ENCODE measurements at places on chromosomes 3 and 15.

DNA sequence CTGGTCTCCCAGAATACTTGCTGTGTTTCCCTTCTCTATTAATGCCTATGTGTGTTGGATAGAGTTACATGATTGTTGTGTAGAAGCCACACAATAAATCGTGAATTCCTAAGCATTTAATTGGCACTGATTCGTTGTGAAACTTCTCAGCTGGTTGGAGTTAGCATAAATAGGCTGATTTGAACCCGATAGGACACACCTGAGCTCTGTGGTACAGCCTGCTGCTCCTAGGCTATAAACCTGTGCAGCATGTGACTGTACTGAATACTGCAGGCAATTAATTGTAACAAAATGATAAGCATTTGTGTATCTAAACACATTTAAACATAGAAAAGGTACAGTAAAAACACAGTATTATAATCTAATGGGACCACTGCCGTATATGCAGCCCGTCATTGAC, 4.9 kb downstream of the ACAD11 start:
- no peak overlapping the region for H3K4me3 ChIP-seq
- no peaks in the 10 kb centered on the region for H3K27me3 ChIP-seq
- H3K4me1 ChIP-seq: no peaks in the 10 kb centered on the region

GRCh38 chr15:34335176-34336032, 2.2 kb downstream of the SLC12A6 start:
- DNase-seq: no peak
- no peak overlapping the region for H3K4me3 ChIP-seq
- no peaks in the 10 kb centered on the region for H3K36me3 ChIP-seq
- H3K4me1 ChIP-seq: peaks cover 4% of the 10 kb centered on the region

DNA sequence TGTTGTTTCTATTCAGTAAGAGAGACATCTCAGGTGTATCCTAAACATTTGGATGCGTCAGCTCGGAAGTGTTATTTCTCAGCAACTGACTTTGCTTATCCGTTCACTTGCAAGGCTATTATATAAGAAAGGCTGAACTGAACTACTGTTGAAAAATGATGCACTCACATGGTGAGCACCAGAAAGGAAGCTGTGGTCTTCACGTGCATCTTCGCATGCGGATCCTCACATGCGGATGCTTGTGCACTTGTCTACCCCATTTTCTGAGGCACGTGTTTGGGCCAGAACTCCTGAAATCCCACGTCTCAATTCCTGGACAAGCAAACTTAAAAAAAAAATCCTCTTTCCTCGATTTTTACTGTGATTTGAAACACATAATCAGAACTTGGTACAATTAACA, 63.2 kb downstream of the PDZRN3 start:
- no peaks in the 10 kb centered on the region for H3K27me3 ChIP-seq
- DNase-seq: no peak
- no peak overlapping the region for H3K4me3 ChIP-seq
- H3K4me1 ChIP-seq: peaks cover 14% of the 10 kb centered on the region
- H3K27ac ChIP-seq: no peak overlapping the region
- H3K36me3 ChIP-seq: no peaks in the 10 kb centered on the region

DNA sequence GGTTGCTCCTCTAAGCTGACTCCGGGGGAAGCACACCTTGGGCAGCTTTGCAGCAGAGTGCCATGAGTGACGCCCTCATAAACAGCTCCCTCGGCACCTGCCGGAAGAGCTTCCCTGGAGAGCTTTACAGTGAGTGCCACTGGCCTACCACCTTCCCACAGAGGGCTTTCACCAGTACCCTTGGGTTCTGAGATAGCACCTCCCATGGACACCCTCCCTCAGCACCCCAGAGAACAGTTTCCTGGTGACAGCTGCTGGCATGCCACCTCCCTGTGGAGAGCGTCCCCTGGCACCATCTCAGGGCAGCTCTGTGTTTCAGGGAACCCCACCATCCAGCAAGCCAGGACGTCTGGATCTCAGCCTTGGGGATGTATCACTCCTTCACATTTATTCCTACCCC, 49.1 kb downstream of the RUBCN start:
- H3K27me3 ChIP-seq: no peaks in the 10 kb centered on the region
- no peak overlapping the region for H3K4me3 ChIP-seq
- no peaks in the 10 kb centered on the region for H3K4me1 ChIP-seq

GRCh38 chr3:150314248-150315004, 93.7 kb upstream of the TSC22D2 start:
- H3K4me3 ChIP-seq: no peak overlapping the region
- peaks cover 5% of the 10 kb centered on the region for H3K27me3 ChIP-seq
- no peak for DNase-seq
- H3K4me1 ChIP-seq: no peaks in the 10 kb centered on the region
- no peak overlapping the region for H3K27ac ChIP-seq

- H3K4me3 ChIP-seq: peak overlapping the region; percentile 75
- H3K27me3 ChIP-seq: no peaks in the 10 kb centered on the region
- H3K4me1 ChIP-seq: peaks cover 6% of the 10 kb centered on the region
- peaks cover 11% of the 10 kb centered on the region for H3K36me3 ChIP-seq
Measured at GRCh38 chr15:82808634-82809041, 790 bp upstream of the WHAMM start.

DNA sequence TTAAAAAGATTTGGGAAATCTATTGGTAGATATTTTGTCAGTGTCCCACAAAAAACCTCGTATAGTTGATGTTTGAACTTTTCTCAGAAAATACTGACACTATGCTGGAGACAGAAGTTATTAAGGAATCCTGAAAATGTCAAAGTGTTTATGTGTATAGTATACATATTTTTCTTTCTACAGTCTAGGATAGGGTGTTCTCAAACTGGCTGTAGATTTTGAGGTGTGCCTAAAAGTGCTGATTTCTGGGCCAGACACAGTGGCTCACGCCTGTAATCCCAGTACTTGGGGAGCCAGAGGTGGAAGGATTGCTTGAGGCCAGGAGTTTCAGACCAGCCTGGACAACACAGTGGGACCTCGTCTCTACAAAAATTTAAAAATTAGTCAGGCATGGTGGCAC, 322.0 kb downstream of the NLGN1 start:
- no peaks in the 10 kb centered on the region for H3K4me1 ChIP-seq
- no peaks in the 10 kb centered on the region for H3K36me3 ChIP-seq
- no peak overlapping the region for H3K27ac ChIP-seq

- H3K4me3 ChIP-seq: no peak overlapping the region
- no peak overlapping the region for H3K27ac ChIP-seq
- no peak for DNase-seq
- no peaks in the 10 kb centered on the region for H3K27me3 ChIP-seq
- H3K4me1 ChIP-seq: no peaks in the 10 kb centered on the region
- H3K36me3 ChIP-seq: no peaks in the 10 kb centered on the region
Measured at GRCh38 chr3:27333843-27334242, 35.3 kb downstream of the NEK10 start.

DNA sequence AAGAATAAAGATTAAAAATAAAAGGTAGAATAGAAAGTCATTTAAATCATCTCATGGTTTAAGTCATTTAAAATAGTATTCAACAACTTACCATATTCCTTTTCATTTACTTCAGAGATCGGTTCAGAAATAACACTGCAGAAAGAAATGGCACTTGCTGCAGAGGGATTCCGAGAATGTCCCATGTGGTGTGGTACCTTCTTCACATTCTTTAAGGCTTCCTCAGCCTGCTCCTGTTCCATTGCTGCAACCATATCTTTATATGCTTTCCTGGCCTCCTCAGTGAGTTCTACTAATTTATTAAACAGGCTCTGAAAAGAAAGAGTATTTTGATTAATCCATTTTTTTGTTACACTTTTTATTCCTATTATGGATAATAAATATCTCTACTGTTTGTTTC, 32.6 kb upstream of the SHC4 start:
- H3K4me1 ChIP-seq: no peaks in the 10 kb centered on the region
- peaks cover 19% of the 10 kb centered on the region for H3K36me3 ChIP-seq
- no peak overlapping the region for H3K4me3 ChIP-seq
- no peaks in the 10 kb centered on the region for H3K27me3 ChIP-seq
- no peak for DNase-seq

- peaks cover 2% of the 10 kb centered on the region for H3K4me1 ChIP-seq
- no peak overlapping the region for H3K27ac ChIP-seq
- no peak overlapping the region for H3K4me3 ChIP-seq
- peaks cover 14% of the 10 kb centered on the region for H3K36me3 ChIP-seq
Measured at GRCh38 chr3:71011565-71012287, 571.8 kb downstream of the FOXP1 start.

- peaks cover 2% of the 10 kb centered on the region for H3K4me1 ChIP-seq
- no peaks in the 10 kb centered on the region for H3K27me3 ChIP-seq
- no peak overlapping the region for H3K27ac ChIP-seq
- no peak overlapping the region for H3K4me3 ChIP-seq
- DNase-seq: no peak
Measured at GRCh38 chr3:14725013-14725412, 50.1 kb downstream of the C3orf20 start.

DNA sequence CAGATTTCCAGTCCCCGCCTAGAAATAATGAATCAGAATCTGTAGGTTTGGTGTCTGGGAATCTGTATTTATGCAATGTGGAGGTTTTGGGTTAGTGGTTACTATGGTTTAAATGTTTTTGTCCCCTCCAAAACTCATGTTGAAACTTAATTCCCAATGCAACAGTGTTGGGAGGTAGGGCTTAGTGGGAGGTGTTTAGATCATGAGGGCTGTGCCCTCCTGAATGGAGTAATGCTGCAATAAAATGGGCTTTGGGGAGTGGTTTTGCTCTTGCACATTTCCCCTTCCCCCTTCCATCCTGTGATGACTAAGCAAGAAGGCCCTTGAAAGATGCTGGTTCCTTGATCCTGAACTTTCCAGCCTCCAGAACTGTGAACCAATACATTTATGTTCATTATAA, 9.2 kb upstream of the RFC4 start:
- peaks cover 2% of the 10 kb centered on the region for H3K4me1 ChIP-seq
- no peak overlapping the region for H3K4me3 ChIP-seq
- DNase-seq: no peak
- H3K27ac ChIP-seq: no peak overlapping the region
- H3K27me3 ChIP-seq: peaks cover 11% of the 10 kb centered on the region
- H3K36me3 ChIP-seq: no peaks in the 10 kb centered on the region

DNA sequence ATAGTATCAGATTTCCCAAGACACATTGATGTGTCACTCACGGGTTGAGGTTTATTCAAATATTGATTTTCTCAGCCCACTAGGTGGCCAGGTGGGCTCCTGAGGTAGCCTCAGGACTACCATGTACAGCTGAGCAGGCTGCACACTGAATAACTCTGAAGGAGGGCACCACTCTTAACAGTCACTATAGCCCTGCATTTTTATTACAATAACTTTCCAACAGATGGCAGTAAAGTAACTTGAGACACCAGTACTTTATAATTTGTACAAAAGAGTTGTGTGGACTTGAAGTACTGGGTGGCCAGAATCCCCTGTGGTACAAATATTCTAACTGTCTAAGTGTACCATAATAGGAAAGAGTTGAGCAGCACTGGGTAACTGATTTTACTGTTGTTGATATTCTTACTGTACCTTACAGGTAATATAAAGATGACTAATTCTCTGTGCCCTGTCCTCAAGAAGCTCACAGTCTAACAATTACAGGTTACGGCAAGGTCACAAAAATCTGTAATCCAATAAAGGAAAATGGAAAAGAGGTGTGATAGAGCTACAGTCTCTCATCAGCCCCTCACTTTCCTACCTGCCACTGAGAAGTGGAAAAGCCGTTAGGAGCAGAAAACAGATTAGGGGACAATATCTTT, 76.0 kb downstream of the ETFA start:
- DNase-seq: no peak
- H3K36me3 ChIP-seq: peaks cover 16% of the 10 kb centered on the region
- peaks cover 4% of the 10 kb centered on the region for H3K4me1 ChIP-seq
- H3K4me3 ChIP-seq: no peak overlapping the region

GRCh38 chr3:37861620-37862041, at the start of gene CTDSPL:
Gene CTDSPL (plus strand): TSS chr3:37861880. CDS start chr3:37862200, 320 bp downstream.
- H3K27me3 ChIP-seq: no peaks in the 10 kb centered on the region
- no peaks in the 10 kb centered on the region for H3K36me3 ChIP-seq
- peaks cover 17% of the 10 kb centered on the region for H3K4me1 ChIP-seq
- peak within 1 kb of the TSS; percentile 64 for H3K27ac ChIP-seq
- H3K4me3 ChIP-seq: peak within 1 kb of the TSS; percentile 97

- DNase-seq: no peak
- H3K4me3 ChIP-seq: no peak overlapping the region
- H3K4me1 ChIP-seq: no peaks in the 10 kb centered on the region
- H3K27ac ChIP-seq: no peak overlapping the region
Measured at GRCh38 chr3:169880576-169881250, 11.0 kb upstream of the LRRC31 start.

DNA sequence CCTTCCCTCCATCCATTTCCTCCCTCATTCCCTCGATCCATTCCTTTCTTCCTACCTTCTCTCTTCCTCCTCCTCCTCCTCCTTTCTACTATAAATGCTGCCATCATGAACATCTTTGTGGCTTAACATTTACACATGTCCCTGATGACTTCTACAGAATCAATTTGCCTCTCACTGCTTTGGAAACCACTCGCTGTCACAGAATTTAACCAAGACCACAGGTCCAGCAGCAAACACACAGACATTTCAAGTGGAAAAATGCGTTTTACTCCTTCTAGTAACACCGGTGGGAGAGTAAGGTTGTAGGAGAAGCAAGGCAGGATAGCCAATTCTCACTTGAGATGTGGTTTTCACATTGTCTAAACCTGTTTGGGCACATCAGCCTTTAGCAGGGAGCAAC, 101.4 kb upstream of the LRIG1 start:
- H3K4me3 ChIP-seq: no peak overlapping the region
- H3K4me1 ChIP-seq: peaks cover 18% of the 10 kb centered on the region
- H3K27ac ChIP-seq: no peak overlapping the region
- H3K27me3 ChIP-seq: no peaks in the 10 kb centered on the region
- no peak for DNase-seq

- H3K27ac ChIP-seq: no peak overlapping the region
- no peak for DNase-seq
Measured at GRCh38 chr3:187798531-187799530, 53.6 kb upstream of the BCL6 start.

- H3K4me3 ChIP-seq: no peak overlapping the region
- DNase-seq: no peak
- H3K36me3 ChIP-seq: no peaks in the 10 kb centered on the region
- no peaks in the 10 kb centered on the region for H3K27me3 ChIP-seq
- no peak overlapping the region for H3K27ac ChIP-seq
- peaks cover 11% of the 10 kb centered on the region for H3K4me1 ChIP-seq
Measured at GRCh38 chr3:134607054-134608022, 43.5 kb downstream of the KY start.

GRCh38 chr3:25495726-25496253, 67.7 kb downstream of the RARB start:
- H3K27me3 ChIP-seq: no peaks in the 10 kb centered on the region
- H3K4me1 ChIP-seq: no peaks in the 10 kb centered on the region
- H3K4me3 ChIP-seq: no peak overlapping the region
- no peaks in the 10 kb centered on the region for H3K36me3 ChIP-seq
- H3K27ac ChIP-seq: no peak overlapping the region
- DNase-seq: no peak

GRCh38 chr3:44125882-44126281, 115.8 kb upstream of the TOPAZ1 start:
- H3K4me3 ChIP-seq: no peak overlapping the region
- no peaks in the 10 kb centered on the region for H3K4me1 ChIP-seq
- no peak overlapping the region for H3K27ac ChIP-seq
